Temporal lobe (tissue), 4 donors: ENCODE measurements at places on chromosomes 13 and 19. TPM values are rescaled to one million over a fixed set of nuclear protein-coding genes. Genes with fewer than 3 reads are reported as not detected.

The ZNF835 gene
- total RNA-seq: 4.9 TPM

The MPHOSPH8 gene
- 28.0 TPM for total RNA-seq

The PSG11 gene
- not detected for total RNA-seq

The KLK8 gene
- total RNA-seq: not detected

The SELENOV gene
- total RNA-seq: not detected

The SRRM5 gene
- total RNA-seq: not detected

The F7 gene
- 0.49 TPM for total RNA-seq

The FPR1 gene
- 1.2 TPM for total RNA-seq

The DAND5 gene
- not detected for total RNA-seq

The MPND gene
- total RNA-seq: 7.6 TPM

The IL12RB1 gene
- not detected for total RNA-seq

The ATG4D gene
- total RNA-seq: 8.6 TPM

The CYP4F3 gene
- total RNA-seq: 0.25 TPM

The SOX1 gene
- total RNA-seq: 13.0 TPM

The C1QTNF9 gene
- total RNA-seq: not detected

The METTL21C gene
- not detected for total RNA-seq
